WTC11 (cell line): ENCODE measurements at places on chromosomes 1 and 21. TPM values are rescaled to one million over a fixed set of nuclear protein-coding genes. Genes with fewer than 3 reads are reported as not detected.

DNA sequence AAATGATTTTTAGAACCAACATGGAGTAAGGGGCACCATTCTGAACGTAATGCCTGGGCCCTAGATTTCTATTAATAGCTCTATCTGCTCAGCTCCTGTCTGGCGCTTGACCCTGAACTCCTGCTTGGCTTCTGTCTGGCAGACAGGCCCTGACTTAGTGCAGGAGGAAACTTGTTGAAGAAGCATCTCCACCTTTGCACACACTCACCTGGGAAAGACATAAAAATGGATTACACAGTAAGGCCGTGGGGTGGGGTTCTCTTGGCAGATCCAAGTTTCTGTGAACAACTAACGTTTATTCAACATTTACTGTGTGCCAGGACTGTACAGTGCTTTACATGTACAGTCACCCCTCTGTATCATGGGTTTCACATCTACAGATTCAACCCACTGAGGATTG lies 62.1 kb upstream of the CNIH3 start:
- no peak for DNase-seq

The OR6Y1 gene
- total RNA-seq: not detected in 3 replicates

GRCh38 chr21:14991957-14992356 lies 72.8 kb downstream of the NRIP1 start:
- no peak for DNase-seq

- DNase-seq: no peak
These were observed 16.7 kb downstream of the CD247 start for GRCh38 chr1:167501515-167502191.

DNA sequence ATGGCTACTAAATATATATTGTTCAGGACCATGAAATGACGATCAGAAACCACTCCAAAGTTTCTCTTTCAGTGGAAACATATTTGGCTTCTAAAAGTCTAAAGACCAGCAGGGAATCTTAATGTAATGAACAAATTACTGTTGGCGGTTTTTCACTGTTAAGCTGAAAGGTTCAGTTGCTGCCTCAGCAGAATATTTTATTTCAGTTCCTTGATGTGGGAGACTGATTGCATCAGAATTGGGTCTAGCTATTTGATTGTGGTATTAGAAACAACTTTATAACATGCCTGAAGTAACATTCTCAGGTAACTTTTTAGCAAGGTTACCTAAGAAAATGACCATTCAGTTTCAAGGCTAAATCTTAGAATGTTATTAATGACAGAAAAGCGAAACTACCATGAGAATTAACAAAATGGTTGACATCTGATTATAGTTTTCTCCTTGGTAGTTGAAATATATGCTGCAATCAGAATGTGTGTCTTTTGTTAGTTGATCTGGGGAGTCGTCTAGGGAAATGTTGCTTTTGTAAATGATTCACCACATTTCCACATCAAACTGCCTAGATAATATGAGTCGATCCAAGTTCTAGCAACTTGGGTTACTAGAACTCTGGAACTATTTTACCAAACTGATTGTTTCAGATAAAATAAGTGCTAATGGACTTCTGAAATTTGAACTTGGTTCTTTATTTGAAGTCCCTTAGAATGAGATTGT lies 200.4 kb downstream of the HMCN1 start:
- DNase-seq: no peak

DNA sequence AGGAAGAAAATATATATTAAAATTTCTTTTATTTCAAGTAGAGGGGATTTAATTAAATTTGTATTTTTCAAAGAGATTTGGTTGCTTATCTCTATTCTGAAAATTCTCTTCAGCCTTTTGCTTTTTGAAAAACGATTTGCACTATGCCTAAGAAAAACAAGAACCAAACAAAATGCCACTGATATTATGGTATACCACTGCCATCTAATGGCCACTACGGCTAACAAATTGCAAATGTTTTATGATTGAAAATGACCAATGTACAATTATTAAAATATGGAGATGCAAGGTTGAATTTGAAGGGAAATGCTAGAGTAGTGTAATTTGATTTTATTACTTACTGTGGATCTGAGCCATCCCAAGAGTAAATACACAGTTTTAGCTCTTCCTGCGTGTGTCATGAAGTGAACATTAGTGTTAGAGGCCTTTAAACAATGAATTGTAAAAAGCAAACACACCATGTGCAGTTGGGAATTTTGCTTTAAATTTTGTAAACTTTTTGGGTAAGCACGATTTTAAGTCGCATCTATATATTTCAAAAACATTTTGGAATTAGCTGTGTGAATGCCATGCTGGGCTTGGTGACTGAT lies 137.4 kb upstream of the USP25 start:
- no peak for DNase-seq

GRCh38 chr1:118926261-118926660 lies 61.9 kb downstream of the TBX15 start:
- no peak for DNase-seq

- DNase-seq: no peak
These were observed 34.8 kb upstream of the HSD3B1 start for GRCh38 chr1:119472080-119472818.

- no peak for DNase-seq
These were observed 127.7 kb upstream of the GRIK3 start for GRCh38 chr1:37162059-37162458.

DNA sequence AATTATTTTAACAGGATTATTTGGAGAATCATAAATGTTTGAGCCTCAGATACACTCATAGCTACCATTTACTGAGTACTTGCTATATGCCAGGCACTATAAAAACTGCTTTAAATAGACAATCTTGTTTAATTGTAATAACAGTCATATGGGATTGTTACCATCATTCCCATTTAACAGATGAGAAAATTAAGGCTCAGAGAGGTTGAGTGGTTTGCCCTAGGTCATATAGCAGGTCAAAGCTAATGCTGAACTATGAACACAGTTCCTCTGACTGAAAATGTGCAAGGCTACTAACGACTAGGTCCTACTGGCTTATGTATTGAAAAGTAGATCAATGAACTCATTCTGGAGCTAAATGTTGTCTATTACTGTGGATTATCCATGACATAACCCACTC lies 63.4 kb downstream of the DDR2 start:
- no peak for DNase-seq

GRCh38 chr1:27341525-27342252 lies at the start of gene SYTL1:
Gene SYTL1, plus strand, starts transcription at chr1:27342022. Its CDS starts 3,313 bp downstream, at chr1:27345335.
- peak; percentile 72 for DNase-seq

DNA sequence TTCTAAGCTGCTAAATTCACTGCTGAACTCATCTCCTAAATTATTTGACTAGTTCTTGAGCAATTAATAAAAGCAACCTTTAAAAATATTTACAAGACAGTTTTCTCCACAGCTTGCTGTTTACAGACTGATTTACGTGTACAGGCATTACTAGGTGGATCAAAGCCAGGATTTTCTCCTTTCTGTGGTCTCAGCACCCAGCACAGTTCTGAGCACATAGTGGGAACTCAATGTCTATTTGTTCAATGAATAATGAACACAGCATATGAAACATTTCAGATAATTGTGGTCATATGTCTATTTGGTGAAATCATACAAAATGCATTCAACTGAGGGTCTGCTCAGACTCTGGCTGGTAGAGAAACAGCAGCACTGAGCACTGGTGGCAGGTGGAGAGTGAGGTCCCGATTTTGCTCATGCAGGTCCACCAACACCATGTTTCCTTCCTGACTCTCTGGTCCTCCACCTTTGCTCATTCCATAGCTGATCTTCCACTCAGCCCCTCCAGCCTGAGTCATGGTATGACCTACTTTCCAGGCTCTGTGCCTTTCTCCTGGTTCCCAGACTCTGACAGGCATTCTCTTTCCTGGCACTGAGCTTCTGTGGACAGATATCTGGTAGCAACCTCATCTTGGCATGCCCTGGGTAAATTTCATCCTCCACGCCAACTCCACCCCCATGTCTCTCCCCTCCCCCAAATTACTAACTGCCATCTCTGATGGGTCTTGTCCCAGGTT lies 311.3 kb downstream of the TGFB2 start:
- no peak for DNase-seq

GRCh38 chr1:11957897-11958296 lies 22.3 kb upstream of the MFN2 start:
- no peak for DNase-seq

GRCh38 chr1:1260843-1261560 lies 12.7 kb downstream of the UBE2J2 start:
- no peak for DNase-seq

DNA sequence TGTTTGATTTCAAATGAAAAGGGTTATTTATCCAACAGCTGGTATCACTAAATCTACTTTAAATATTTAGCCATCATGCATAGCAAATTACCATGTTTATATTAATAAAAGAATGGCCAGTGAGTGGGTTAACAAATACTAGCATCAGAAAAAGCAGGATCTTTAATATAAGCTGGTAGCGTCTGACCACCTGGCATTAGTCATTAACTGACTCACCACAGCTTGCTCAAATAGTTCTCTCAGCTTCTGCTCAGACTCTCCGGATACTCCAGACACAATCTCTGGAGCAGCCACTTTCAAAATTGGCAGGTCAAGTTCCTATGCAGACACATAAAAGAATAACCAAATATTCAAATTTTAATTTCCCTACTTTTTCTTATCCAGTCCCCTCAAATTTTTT lies 29.6 kb downstream of the NVL start:
- no peak for DNase-seq

DNA sequence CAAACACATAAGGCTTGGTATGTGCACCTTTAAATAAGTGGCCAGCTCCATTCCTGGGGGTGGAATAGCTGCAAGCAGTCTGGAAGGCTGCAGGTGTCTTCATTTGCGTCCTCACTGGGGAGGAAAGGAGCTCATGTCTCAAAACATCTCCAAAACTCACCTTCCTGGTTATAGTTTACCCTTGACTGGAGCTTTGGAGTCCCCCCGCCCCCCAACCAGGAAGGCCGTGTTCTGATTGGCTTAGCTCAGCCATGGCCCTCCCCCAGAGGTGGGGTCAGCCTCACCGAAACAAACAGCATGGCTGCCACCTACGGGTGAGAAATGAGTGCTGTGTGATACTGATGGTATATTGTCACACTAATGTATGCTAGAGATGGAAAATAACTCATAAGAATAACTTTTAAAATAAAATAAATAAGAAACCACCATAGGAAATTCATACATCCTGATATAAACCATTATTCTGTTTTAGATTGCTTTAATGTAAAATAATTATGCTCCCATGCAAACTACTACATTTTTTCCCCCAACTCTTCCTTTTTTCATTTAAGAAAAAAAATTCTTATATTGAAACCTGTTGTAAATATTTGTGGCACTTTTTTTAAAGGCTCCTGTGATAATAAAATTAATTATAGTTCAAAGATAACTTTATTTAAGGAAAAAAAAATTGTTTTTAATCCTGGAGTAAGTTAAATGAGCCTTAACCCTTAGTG lies 90.8 kb downstream of the ZP4 start:
- DNase-seq: peak; percentile 88

The PITHD1 gene
- total RNA-seq: 59.9 to 66.2 TPM (median 62.2 TPM) in 3 replicates

GRCh38 chr1:31699341-31699891 lies 4.4 kb downstream of the COL16A1 start:
- no peak for DNase-seq

The ZYG11A gene
- total RNA-seq: 5.2 to 7.3 TPM (median 6.1 TPM) in 3 replicates

The F13B gene
- not detected in 3 replicates for total RNA-seq

The ADGRB2 gene
- total RNA-seq: 29.6 to 39.3 TPM (median 30.1 TPM) in 3 replicates

GRCh38 chr1:54332781-54333585 lies 73.2 kb downstream of the SSBP3 start:
- no peak for DNase-seq

- DNase-seq: no peak
These were observed 1.8 kb downstream of the ELAPOR1 start for GRCh38 chr1:109115685-109116084.

DNA sequence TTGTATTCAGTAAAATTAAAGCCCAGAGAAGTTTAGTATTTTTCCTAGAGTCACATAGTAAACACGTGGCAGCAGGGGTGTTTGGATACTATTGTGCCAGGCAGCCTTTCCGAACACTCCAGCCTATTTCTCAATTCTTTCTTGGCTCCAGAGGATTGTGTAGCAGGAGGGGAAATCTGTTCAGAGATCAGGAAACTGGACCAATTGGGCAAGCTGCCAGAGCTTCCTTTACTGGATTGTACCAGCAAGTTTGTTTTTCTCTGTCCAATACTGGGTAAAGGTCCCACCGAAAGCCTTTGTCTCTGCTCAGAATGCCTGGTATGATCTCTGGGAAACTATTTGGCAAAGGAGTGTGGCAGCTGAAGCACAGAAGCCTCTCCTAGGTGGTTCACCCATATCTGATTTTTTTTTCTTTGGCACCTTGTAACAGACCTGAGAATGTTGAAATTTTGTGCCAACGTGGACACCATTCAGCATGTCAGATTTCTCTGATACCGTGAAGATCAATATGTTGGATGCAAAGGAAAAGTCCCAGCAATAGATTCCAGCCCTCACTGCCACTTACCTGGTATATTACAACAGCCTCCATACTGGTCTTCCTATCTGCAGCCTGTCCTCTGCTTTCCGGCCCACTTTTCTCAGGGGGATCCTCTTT lies 126.2 kb downstream of the FGGY start:
- no peak for DNase-seq

GRCh38 chr21:32474179-32475059 lies 61.9 kb downstream of the EVA1C start:
- DNase-seq: no peak

The BEND5 gene
- 4.8 to 5.9 TPM (median 4.9 TPM) in 3 replicates for total RNA-seq

The ACTN2 gene
- 2.0 to 3.5 TPM (median 2.6 TPM) in 3 replicates for total RNA-seq

The CLIC6 gene
- total RNA-seq: 1.8 to 3.8 TPM (median 3.7 TPM) in 3 replicates

- no peak for DNase-seq
These were observed 5.5 kb downstream of the CTNNBIP1 start for GRCh38 chr1:9904596-9904995.

The APP gene
- 560 to 657 TPM (median 656 TPM) in 3 replicates for total RNA-seq

The ZNF695 gene
- 29.4 to 32.6 TPM (median 29.4 TPM) in 3 replicates for total RNA-seq

DNA sequence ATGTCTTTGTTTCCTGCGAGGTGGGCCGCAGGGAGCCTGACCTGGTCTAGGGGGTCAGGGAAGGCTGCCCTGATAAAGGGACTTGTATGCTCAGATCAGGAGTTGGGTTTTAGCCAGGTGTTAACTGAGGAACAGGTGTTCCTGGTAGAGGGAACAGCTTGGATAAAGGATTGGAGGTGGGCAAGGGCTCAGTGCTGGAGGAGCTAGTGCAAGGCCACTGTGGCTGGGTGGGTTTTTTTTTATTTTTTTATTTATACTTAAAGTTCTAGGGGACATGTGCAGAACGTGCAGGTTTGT lies 31.1 kb downstream of the A3GALT2 start:
- no peak for DNase-seq

The BARHL2 gene
- not detected in 3 replicates for total RNA-seq

The FTCD gene
- total RNA-seq: 6.1 to 9.6 TPM (median 9.5 TPM) in 3 replicates

The AGT gene
- 0.64 to 1.0 TPM (median 1.0 TPM) in 3 replicates for total RNA-seq

- no peak for DNase-seq
These were observed 164.6 kb downstream of the DNM3 start for GRCh38 chr1:172005856-172006255.

The LRRC3 gene
- 4.4 to 5.7 TPM (median 4.7 TPM) in 3 replicates for total RNA-seq
